ENCODE measurements at places on chromosomes 7 and 10.

- DNase-seq = no peak
Observed at GRCh38 chr7:27700501-27700900, 37.8 kb upstream of the HIBADH start.

DNA sequence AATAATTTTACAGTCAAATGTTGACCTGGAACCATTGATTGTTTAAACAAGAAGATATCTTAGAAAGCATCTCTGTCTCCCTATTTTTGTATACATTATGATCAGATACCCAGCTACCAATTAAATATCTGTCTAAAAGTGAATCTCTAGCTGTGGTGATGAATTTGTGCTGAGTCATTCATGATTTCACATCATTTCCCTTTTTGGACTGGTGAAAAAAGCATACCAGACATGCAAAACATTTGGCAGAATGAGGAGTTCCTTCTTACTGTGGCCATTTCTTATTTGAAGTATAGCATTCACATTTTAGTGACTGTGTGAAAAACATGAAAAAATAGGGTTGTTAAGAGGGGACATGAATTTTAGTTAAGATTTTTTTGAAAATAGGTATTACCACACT is 98.0 kb upstream of the GATA3 start:
- no peak for DNase-seq

GRCh38 chr10:59991661-59992060 is 85.3 kb upstream of the CCDC6 start:
- DNase-seq = peak; percentile 91

DNA sequence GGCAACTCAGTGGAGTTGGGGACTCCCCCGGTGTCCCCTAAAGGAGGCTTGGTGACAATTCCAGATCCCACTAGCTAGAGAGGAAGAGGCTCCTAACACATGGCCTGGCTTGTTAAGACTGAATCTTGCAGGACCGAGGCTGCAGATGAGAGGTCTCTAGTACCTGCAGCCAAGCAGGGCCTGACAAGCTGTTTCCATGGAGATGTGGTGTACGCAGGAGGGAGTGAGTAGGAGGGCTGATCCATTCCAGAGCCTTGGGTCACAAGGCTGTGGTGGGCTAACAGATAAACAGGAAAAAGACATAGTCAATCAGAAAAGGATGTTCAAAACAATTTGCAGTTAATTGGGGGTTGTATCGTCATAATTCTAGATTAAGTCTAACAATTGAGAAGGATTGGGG is 77.3 kb upstream of the MKLN1 start:
- peak; percentile 6 for DNase-seq

GRCh38 chr10:125151553-125152449 is 8.6 kb downstream of the CTBP2 start:
- peak; percentile 84 for DNase-seq

DNA sequence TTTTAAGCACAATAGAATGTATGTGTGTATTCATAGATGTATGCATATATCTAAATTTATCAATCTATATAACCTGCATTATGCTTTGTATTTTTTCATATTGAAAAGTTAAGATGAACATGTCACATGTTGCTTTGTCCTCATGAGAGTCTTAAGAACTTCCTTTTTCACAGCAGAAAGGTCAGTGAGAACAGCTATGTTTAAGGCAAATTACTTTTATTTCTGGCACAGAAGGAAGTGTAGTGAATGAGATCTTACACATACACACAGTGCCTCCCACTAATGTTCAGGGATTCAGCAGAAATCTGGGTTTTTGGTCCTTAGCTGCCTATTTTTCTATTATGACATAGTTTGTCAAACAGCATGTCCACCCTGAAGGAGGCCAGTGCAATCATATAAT is 134.8 kb downstream of the TMEM26 start:
- DNase-seq = no peak

DNA sequence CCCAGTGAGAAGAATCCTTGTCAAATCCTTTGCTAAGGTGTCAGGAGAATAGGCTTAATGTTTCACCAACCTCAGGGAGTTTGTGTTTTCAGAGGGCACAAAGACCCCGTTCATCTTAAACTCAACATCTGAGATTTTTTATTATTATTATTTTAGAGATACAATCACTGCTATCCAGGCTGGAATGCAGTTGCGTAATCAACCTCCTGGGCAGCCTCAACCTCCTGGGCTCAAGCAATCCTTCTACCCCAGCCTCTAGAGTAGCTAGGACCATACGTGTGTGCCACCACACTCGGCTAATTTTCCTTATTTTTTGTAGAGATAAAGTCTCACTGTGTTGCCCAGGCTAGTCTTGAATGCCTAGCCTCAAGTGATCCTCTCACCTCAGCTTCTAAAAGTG is 599.2 kb downstream of the KCNMA1 start:
- DNase-seq = peak; percentile 20

DNA sequence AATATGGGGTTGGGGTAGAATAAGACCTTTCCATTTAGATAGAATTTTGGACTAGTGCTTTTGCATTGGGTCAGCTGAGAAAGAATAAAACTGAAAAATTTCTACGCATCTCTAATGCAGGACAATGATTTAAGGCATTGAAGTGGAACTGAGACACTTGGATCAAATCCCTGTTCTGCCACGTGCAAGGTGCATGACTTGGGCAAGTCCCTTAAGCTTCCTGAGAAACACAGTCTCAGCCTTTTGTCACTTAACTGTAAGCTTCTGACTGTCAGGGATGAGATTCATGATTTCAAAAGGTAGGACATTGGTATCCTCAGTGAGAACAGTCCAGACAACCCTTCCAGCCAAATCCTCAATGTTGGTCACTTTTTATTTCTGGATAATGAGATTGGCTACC is 59.2 kb downstream of the ENTPD1 start:
- DNase-seq = no peak

DNA sequence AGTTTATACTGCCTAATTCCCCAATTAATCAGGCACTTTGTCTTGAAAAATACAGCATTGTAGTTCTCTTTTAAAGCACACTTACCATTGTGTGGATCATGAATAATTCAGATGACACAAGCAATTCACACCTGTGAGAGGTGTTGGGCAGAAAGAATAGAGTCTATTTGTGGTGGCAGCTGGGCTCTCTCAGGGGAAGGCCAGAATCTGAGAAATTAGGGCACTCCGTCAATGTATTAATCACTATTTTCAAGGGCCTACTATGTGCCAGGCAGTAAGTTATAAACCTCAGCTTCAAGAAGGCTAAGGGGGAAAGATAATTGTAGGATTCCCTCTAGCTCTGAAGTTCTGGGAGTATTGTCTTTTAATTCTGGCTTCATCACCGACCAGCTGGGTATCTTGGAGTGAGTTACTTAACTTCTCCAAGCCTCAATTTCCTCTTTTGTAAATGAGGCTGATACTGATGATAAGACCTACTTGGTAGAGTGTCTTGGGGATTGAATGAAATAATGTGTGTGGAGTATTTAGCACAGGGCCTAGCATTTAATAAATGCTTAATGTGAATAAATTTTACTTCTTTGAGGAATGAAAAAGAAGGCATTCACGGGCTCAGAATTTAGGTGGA is 2.5 kb downstream of the CHN2 start:
- DNase-seq = peak; percentile 57

GRCh38 chr10:63114031-63114814 is 18.9 kb upstream of the NRBF2 start:
- DNase-seq = no peak

DNA sequence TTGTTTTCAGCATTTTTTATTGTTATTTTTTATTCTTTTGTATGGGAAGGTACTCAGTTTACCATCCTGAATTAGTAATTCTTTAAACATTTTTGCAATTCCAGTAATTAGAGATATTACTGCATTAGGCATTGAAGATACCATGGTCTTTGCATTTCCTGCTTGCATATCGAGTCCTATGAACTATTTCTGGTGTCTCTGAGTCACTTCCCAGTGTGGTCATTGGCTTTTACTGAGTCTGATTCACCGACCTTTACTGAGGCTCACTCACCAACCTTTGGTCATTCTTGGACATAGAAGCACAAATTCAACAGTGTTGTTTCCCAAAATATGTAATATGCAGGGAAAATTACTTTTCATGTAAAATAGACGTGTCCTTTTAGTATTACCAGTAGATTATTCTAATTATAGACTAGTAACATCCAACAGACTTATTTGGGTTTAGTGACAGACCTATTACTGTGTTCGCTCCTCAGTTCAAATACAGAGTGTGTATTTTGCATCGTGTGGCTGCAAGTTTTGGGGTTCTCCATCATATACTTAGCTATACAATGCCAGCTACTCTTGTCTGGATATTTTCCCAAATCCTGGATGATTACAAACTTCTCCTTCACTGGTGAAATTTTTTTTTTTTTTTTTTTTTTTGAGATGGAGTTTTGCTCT is 180.7 kb upstream of the PRSS1 start:
- no peak for DNase-seq

- no peak for DNase-seq
Observed at GRCh38 chr10:11901833-11902475, 78.8 kb downstream of the PROSER2 start.

DNA sequence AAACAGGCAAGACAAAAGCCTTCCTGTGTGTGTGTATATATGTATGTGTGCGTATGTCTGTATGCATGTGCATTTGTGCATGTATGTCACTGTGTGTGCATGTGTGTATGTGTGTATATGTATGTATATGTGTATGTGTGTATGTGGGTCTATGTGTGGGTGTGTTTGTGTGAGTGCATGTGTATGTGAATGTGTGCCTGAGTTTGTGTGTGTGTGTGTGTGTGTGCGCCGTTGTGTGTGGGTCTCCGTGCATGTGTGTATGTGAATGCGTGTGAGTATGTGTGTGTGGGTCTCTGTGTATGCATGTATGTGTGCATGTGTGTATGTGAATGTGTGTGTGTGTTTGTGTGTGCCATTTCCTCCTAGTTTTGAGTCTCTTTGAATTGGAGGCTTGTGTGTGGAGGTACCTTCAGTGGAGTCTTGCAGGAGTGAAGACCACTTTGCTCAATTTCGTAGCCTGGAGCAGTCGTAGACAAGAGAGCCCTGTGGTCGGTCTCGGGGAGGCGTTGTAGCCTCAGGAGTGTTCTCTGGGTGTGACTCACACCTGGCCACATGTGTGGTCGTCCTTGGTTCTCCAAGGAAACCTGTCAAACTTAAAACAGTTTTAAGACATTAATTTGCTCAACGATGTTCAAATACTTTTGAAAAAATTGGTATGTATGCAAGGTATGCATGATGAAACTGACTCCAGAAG is 28.1 kb downstream of the INPP5A start:
- DNase-seq = no peak

- no peak for DNase-seq
Observed at GRCh38 chr7:70646536-70647248, 485.3 kb upstream of the GALNT17 start.

DNA sequence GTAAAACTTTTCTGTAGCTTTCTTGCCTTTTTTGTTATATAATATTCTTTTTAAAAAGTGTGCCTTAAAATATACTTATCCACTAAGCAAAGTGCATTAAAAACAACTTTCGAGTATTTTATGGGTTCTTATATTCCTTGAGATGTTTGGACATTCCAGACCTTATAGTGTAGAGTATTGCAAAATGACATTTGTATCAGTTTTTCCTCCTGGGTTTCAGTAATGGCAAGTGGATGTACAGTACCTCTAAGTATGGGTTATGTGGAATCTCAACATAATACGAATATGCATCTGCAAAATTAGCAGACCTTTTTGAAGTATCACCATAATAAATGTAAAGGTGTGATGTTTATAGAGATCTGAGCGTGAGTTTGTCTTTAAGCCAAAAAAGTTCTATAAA is 2.7 kb downstream of the CDK13 start:
- DNase-seq = no peak

- DNase-seq = no peak
Observed at GRCh38 chr7:112752576-112752975, 37.6 kb downstream of the TMEM168 start.

GRCh38 chr7:43921423-43921822 is 4.8 kb upstream of the UBE2D4 start:
- DNase-seq = no peak

DNA sequence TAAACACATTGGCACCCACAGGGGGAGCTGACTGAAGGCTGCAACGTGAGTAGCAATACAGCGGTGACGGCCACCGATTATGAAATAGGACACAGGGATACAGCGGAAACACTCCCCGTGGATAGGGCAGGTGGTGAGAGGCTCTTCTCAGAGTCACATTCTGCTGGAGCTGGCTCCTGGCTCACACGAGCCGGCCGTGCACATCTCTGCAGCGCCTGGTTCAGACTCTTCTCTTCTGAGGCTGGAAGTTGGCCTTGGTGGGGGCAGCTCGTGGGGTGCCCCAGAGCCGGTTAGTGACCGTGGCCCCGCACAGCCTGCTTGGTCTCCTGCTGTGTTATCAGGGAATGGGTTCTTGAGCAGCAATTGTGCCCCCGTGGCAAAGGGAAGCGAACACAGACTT is 61.3 kb upstream of the EN2 start:
- DNase-seq = no peak

DNA sequence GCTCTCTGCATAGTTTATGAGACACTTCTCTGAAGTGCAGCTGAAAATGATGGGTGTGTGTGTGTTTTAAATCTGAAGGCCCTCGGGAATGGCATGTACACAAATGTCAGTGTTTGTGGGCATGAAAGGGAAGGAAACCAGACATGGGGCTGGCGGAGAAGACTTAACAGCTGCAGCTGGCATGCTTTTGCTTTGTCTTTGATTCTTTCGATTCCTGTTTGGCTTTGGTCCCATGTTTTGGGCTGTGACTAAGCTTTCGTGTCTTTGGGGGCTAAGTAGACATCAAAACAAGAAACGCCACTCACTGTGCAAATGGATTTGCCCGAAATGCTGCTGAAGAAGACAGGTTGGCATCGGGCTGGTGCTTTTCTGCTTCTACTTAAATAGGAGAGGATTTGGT is 179.3 kb downstream of the PFKFB3 start:
- DNase-seq = no peak

GRCh38 chr10:102605712-102606111 is 38.6 kb upstream of the TRIM8 start:
- DNase-seq = no peak

DNA sequence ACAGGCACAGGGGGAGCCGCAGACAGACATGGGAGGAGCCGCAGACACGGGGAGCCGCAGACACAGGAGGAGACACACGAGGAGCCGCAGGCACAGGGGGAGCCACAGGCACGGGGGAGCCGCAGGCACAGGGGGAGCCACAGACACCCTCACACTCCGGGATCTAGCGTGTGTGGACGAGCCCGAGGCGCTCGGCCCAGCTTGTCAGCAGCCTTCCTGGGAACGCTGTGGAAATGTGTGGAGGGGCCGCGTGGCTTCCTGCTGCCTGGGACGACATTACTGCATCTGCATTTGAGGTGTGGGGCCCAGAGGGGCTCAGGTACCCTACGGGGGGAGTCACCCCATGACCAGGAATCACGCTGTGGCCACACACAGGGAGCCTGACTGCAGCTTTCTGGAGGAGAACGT is 313.2 kb downstream of the PTPRN2 start:
- DNase-seq = peak; percentile 72

- DNase-seq = no peak
Observed at GRCh38 chr7:15747301-15747700, 60.8 kb upstream of the MEOX2 start.

Data from NCI-H69 (cell line).